ENCODE measurements at places on chromosomes 2 and 18.

GRCh38 chr2:217351378-217351777, 491.5 kb upstream of the TNP1 start:
- DNase-seq = no peak

DNA sequence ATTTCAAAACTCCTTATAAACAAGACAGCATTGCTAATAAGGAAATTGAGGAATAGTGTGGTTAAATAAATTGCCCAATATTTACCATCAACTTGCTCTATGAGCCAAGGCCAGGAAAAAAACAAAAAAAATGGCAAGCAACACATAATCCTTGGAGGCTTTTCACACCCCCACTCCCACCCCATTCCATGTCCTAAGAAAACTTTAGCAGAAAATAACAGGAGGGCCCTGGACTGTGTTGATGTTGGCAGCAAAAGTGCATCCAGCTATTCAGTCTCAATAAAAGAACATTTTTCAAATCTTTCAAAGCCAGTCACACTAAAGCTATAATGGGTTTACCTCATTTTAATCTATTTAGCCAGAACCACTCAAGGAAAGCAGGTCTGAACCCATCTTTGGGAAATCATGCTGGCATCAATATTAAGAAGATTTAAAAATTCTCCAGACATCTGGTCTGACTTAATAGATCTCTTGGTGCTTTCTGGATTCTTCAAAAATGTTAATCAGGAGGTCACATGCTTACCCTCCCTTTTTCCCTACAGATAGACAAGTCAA, 34.6 kb upstream of the STK17B start:
- no peak for DNase-seq

- DNase-seq = no peak
Measured at GRCh38 chr2:232890536-232890895, 20.5 kb downstream of the SNORC start.

GRCh38 chr2:223956300-223956699, 963 bp upstream of the MRPL44 start:
- DNase-seq = no peak

DNA sequence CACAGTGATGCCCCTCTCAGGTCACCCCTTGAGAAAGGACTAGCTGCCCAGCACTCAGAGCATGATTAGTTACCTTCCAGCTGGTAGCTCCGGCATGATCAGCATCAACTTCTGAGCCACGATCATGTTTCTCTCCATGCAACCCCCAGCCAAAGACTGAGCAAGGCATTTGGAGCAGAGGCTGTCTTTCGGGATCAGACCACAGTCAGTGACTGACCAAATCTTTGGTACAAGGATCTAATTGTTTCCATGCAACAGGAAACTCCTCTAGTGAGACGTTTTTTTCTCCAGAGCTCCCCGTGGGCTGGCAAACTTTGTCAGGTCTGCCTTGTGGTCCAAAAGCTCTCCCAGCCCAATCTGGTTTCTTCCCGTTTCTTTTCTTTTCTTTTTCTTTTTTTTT, 244.3 kb downstream of the METTL4 start:
- no peak for DNase-seq

DNA sequence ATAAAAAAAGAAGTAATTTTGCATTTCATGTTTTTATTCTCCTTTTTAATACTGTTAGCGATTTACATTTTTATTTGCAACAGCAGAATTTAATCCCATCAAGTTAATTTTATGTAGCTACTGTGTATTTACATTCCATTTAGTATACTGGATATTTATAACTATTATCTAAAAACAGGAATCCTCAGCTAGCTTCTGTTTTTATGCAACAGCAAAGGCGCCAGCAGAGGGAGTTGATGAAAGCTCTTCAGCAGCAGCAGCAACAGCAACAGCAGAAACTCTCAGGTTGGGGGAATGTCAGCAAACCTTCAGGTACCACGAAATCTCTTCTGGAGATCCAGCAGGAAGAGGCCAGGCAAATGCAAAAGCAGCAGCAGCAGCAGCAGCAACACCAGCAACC, 26.2 kb upstream of the SNORC start:
- DNase-seq = no peak

- no peak for DNase-seq
Measured at GRCh38 chr2:230582851-230583283, 129.8 kb upstream of the CAB39 start.

- DNase-seq = no peak
Measured at GRCh38 chr2:227322530-227323205, 2.4 kb upstream of the MFF start.

DNA sequence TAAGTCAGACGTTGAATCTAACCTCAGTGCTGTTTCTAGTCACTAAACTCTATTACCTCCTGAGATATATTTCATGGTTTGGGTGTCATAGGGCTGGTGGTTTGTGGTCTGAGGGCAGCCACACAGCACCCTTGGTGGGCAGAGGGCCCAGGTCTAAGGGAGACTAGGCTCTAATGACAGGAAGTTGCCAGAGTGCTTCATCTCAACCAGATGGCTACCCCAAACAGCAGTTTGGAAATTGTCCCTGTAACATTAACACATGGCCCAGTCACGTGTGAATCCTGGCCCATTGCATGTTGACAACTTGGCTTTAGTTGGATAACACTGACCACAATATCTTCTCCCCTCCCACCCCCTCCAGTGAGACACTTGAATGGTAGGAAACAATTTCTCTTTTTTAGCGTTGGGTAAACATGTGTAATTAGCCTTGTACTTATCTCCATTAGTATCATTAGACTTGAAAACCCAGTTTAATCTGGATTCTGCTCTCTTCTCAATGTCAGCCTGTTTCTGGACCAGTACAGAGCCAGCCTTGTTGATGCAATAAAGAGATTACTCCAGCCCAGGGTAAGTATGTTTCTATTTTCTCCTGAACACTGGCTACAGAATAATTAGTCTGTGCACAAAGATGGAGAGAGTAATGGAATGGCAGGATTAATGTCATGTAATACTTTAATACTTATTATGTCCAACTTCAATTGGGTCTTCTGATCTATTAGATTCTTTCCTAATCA, 187.8 kb upstream of the SIX3 start:
- no peak for DNase-seq

- no peak for DNase-seq
Measured at GRCh38 chr2:98253461-98254070, 92.7 kb upstream of the CNGA3 start.

DNA sequence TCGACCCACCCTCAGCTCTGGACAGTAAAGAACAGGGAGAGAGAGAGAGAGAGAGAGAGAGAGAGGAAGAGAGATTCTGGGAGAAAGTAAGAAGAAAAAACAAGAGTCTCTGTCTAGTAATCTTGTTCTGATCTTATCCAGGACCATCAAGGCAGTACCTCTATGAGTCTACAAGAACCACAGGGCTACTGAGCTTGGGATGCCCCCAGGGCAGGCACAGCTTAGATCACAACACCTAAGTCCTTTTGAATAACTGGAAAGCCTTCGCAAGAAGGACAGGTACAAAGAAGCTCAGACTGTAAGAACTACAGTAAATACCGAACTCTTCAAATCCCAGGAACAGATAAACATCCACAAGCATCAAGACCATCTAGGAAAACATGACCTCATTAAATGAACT, 51.4 kb upstream of the SGPP2 start:
- DNase-seq = no peak

DNA sequence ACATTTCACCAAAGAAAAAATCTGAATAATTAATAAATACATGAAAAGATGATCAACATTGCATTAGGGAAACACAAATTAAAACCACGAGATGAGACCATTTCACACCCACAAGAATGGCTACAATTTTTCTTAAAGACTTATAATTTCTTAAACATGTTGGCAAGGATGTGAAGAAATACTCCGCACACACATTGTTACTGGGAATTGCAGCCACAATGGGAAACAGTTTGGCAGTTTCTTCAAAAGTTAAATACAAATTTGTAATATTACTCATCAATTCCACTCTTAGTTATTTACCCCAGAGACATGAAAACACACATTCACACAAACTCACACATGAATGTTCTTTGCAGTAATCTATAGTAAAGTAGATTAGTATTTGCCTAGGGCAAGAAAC, 363.3 kb upstream of the SMIM21 start:
- no peak for DNase-seq

DNA sequence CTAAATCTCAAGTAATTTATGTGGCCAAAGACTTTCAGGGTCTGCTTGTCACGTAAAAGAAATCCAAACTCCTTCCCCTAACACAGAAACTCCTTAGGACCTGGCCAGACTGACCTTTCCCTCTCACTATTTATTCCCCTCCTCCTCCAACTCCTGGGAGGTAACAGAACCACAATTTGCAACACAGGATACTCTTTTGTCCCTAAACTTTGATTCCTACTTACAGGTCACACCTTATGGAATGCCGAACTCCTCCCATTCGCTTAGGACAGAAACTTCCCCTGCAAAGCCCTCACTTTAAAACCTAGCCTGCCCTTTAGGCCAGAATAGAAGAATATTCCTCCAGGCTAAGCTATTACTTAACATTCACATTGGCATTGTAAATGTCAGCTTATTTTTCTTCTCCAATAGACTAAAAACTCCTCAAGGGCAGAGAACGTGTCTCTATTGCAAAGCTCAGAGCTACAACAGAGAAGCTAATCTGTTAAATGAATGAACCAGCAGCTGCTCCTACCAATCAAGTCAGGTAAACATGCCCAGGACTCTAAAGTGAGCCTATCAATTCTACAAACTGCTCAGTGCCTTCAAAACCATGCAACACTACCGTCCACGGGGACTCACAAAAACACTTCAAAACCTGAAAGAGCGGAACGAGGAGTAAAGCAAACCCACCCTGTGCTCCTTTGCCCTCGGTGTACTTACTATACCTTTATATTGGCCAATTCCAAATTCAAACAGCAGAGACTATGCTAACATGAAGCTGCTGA, 6.1 kb downstream of the INO80D start:
- DNase-seq = no peak

DNA sequence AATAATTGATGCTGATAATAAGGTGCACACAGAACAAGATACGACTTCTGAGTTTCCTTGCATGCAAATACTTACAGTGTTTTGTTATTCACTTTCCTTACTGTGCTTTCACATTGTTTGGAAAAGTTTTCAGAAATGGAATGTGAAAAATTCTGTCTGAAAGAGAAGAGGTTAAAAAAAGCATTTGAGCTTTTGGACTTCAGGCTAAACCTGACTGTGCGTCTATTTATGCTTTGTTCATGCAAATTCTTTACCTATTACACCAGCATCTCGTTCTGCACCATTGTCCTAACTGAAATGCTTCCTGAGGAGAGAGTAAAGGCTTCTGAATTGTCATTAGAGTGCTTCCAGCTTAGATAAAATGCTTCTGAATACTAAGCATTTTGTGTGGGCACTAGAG, 61.4 kb downstream of the LHCGR start:
- DNase-seq = no peak

DNA sequence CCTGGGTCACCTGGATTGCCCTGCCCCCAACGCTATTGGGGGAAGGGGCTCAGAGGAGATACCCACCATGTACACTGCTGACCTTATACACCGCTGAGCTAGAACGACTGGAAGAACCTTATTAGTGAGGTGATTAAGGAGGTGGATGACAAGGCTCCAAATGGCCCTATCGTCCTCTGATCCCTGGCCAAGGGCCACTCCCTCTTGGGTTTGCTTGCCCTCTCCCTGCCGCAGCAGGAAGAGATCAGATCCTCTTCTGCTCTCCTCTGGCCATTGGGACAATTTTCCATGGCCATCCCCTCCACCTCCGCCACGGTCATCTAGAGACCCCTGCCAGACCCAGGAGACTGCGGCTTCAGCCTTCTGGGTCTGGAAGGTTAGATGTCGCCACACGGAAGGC, 1.2 kb downstream of the ZNF514 start:
- DNase-seq = no peak

DNA sequence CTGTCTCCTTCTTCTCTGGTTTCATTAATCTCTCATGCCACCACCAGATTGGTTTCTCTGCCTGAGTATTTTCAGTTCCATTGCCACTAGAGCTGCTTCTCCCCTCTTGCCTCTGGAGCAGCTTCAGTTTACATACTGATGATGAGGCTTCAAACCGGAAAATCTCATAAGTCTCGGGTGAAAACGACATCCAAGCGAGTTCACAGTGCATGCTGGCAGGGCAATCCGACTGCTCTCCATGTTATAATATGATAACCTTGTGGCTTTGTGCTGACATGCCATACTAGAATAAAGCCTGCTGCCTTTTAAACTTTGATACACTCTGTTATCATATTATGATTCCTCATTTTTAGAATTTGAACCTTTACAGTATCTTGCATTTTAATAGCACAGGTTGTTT, 153.5 kb downstream of the PRPF40A start:
- no peak for DNase-seq

- DNase-seq = no peak
Measured at GRCh38 chr2:126729896-126730295, 73.9 kb downstream of the GYPC start.

GRCh38 chr18:24964216-24964615, 387.8 kb downstream of the ZNF521 start:
- no peak for DNase-seq

GRCh38 chr2:84732897-84733778, 147.7 kb downstream of the TRABD2A start:
- DNase-seq = no peak

DNA sequence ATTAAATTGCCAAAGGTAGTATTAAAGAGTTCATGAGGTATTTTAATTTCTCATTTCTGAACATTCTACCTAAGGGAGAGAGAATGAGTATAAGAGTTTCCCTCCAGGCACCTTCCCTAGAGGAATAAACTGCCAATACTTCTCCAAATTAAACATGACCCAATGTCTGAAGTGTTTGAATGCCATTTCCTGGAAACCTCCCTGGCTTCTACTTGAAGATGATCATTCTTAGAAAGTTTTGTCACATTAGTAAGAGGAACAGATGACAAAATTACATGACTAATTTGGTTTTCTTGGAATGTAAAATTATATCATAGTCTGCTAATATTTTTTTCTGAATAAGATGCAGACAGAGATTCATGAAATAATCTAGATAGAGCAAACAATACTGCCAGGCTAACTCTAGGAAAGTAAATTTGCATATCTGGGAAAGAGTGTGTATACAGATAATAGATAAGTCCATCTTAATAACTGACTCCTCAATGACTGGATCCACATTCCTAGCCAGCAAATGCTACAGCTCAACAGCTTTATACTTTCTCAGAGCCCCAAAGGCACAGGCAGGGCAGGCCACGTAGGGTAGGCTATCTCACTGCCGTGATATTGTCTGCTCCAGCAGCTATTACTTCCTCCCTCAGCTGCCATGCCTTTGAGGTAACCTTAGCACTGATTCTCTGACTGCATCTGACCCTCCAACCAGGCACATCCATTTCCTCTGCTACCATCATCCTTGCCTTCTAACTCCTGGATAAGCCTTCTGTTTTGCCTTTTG, 630.8 kb upstream of the PIK3C3 start:
- DNase-seq = no peak

DNA sequence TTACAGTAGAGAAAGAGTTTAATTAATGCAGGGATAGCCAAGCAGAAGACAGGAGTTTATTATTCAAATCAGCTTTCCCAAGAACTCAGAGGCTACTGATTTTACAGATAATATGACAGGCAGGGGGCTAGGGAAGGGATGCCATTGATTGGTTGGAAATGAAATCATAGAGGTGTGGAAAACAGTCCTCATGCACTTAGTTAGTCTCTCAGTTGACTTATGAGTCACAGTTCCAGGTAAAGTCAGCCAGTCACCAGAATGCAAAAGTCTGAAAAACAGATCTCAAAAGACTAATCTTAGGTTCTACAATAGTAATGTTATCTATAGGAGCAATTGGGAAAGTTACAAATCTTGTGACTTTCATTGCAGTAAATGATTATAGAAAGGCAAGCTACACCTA, 676.4 kb upstream of the CHAC2 start:
- DNase-seq = no peak
